ENCODE measurements at places on chromosomes 7 and 10.

GRCh38 chr7:10644849-10645248 is 328.8 kb upstream of the PHF14 start:
- no peak for DNase-seq

- no peak for DNase-seq
Observed at GRCh38 chr7:51980812-51981211, 664.2 kb upstream of the COBL start.

- DNase-seq: no peak
Observed at GRCh38 chr10:81874875-81875466, at the start of gene NRG3. TSS of gene NRG3 (plus strand) at chr10:81875194.

GRCh38 chr7:141231018-141231792 is 157.3 kb downstream of the TMEM178B start:
- peak; percentile 11 for DNase-seq

GRCh38 chr7:41994746-41995110 is 242.3 kb downstream of the GLI3 start:
- no peak for DNase-seq

DNA sequence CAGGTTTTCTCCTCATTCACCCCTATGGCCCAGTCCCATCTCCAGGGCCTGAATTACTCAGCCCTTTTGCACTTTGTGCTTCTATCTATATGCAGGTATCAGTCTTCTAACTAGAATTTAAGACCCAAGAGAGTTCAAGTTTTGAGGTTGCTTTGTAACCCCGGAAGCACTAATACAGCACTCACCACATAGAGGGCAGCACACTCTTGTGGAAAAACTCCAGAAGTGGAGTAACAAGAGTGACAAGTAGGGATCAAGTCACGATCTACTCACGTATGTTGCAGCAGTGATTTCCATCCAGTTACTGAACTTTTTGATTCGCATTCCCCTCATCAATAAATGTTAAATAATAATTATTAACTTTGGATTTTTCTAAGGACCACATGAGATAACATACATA is 151.0 kb downstream of the CHCHD3 start:
- DNase-seq: no peak

- no peak for DNase-seq
Observed at GRCh38 chr7:81618396-81619014, 151.3 kb downstream of the HGF start.

DNA sequence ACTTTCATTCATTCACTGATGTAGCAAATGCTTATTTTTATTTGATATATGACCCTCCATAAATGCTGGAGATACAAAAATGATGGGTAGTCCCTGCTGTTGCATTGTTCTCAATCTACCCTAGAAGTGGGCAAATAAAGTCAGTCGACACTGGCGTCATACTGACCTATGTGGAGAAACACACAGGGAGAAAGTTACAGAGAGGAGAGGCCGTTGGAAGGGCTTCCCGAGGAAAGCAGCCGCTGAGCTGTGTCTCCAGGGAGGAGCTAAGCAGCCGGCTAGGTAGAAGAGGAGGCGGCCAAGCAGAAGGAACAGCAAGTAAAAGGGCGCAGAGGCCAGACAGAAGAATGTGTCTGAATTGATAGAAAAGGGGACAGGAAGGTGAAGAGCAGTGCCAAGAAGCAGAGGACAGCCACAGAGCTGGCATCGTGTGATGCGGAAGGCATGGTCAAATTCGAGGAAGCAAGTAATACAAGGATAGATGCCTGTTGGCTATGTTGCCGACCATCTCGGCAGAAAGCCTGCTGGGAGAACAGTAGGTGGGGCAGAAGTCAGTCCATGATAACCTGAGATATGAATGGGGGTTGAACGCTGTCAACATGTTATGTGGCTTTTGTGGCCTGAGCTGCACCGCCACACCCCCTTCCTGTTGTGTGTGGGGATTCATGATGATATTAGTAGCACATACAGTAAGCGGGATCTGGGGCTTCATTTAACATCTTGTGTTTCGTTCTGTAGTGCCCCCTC is 25.9 kb downstream of the ST8SIA6 start:
- no peak for DNase-seq

Data from NCI-H2081 treated with DMSO at 0.1 percent for 48 hours (cell line).